AG09319 (cell line): ENCODE measurements at places on chromosomes 6 and 20.

DNA sequence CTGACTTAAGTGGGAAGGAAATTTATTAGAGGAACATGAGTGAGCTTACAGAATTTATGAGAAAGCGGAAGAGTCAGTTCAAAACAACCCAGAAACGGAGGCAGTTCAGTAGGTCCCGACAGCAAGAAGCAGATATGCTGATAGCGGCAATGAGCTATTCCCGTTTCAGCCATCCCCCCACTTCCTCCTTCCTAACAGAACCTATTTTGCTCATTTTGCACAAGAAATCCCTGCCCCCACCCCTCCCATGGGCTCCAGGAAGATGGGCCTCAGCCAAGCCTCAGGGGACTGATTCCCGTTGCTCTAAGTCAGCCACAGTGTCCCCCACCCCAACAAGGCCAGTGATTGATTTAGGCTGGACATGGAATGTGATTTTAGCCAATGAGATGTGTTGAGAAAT is 157.5 kb downstream of the CEBPB start:
- DNase-seq, result no peak

DNA sequence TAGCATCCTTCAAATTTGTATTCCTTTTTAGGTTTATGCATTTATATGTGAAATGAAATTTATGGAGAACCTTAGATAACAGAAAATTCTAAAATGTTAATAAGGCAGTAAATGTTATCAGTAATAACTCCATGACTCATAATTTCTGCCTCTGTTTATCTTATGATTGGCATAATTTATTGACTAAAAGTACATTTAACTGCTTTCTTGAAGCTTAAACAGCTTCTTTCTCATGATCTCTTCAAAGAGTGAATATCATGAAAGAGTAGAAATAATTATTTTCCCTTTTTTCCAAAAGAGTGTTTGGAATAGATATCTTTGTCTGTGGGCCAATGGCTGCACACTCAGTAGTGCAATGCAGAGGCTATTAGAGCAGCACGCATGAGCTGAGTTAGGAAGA is 91.3 kb downstream of the SHLD1 start:
- no peak for DNase-seq

GRCh38 chr6:16249971-16250370 is 11.6 kb downstream of the GMPR start:
- no peak for DNase-seq

GRCh38 chr20:55079917-55080316 is 604.5 kb downstream of the DOK5 start:
- DNase-seq, result no peak

GRCh38 chr20:2124564-2125213 is 23.1 kb downstream of the STK35 start:
- no peak for DNase-seq

GRCh38 chr6:8195040-8195713 is 92.8 kb upstream of the EEF1E1 start:
- DNase-seq, result no peak

GRCh38 chr6:107695061-107695720 is 128.9 kb downstream of the SCML4 start:
- no peak for DNase-seq

GRCh38 chr6:15266423-15266996 is 20.6 kb downstream of the JARID2 start:
- DNase-seq, result no peak

DNA sequence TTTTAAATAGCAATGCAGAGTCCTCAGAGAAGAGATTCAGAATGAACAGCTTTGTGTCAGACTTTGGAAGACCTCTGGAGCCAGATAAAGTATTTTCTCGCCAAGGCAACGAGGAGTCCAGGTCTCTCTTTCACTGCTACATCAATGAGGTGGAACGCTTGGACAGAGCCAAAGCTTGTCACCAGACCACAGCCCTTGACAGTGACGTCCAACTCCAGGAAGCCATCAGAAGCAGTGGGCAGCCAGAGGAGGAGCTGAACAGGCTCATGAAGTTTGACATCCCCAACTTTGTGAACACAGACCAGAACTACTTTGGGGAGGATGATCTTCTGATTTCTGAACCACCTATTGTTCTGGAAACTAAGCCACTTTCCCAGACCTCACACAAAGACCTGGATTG is 55.5 kb downstream of the MRAP2 start:
- no peak for DNase-seq

GRCh38 chr6:125379174-125379573 is 77.4 kb upstream of the HDDC2 start:
- no peak for DNase-seq

DNA sequence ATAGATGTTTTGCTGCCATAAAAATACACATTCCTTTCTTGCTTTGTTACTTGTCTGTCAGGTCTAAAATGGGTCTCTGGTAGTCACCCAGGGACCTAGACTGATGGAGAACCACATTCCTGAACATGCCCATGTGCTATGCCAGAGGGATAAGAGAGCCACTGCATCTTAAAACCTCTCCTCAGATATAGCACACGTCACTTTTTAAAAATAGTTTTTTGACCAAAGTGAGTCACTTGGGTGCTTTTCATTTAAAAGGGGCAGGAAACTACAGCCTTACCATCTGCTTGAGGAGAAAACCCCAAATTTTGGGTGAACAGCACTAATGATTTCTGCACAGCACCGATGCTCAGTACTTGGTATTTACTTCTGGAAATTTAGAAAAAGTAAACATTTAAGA is 197.8 kb downstream of the OGFRL1 start:
- DNase-seq, result no peak

DNA sequence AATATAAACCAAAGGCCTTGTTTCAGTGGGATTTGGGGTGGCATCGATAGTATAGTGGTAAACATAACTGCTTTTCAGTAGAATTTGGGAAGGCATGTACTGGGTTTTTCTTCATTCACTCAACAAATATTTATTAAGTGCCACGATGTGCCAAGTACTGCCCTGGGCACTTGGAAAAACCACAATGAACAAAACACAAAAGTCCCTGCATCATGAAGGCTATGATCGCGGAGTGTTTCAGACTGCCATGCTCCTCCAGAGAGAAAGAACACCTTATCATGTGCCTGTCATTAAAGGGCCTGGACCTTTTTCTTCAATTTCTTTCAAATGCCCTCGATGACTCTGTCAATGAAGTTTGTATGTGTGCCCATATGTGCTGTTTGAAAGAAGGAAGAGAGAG is 59.2 kb upstream of the CEP85L start:
- no peak for DNase-seq

DNA sequence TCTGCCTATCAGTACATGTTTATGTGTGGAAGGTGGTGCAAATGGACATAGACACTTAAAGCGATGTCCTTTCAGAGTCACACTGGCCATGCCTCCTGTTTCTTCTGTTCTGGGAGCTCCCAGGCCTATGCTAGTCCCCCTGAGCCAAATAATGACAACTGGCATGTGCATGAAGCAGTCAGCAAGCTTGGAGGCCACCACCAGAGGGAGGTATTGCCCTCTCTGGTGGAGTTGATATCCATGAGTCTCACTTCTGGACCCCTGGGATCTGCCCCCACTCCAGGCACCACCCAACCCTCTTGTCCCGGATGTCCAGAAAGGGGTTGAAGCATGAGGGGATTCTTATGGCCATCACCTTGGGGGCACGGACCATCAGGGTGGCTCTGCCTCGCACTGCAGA is 172.2 kb downstream of the AIG1 start:
- DNase-seq, result no peak

DNA sequence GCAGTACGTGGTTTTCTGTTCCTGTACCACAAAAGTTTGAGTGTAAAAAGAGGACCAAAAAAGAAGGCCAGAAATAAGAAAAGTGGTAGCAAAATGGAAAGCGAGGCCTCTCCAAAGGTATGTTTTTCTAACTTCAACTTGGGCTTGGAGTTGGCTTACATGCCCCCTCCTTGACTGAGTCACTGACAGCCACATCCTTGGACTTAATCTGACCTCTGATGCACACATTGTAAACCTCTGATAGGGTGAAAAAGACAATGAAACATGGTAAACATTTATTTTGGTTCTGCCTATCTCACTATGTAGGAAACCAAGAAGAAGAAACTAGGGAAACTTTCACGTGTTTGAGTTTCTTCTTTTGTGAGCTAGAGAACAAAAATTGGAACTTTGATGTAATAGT is 503.2 kb upstream of the ID4 start:
- no peak for DNase-seq

GRCh38 chr6:33217246-33217645 is 8.9 kb downstream of the RING1 start:
- no peak for DNase-seq

- no peak for DNase-seq
These were observed 23.0 kb downstream of the PHACTR3 start for GRCh38 chr20:59627298-59627697.

- DNase-seq, result no peak
These were observed 2.0 kb downstream of the CLIC5 start for GRCh38 chr6:46013639-46014038.

GRCh38 chr20:36744243-36744642 is 1.6 kb downstream of the NDRG3 start:
- no peak for DNase-seq

- no peak for DNase-seq
These were observed 499.0 kb upstream of the MARCKS start for GRCh38 chr6:113358063-113358583.

DNA sequence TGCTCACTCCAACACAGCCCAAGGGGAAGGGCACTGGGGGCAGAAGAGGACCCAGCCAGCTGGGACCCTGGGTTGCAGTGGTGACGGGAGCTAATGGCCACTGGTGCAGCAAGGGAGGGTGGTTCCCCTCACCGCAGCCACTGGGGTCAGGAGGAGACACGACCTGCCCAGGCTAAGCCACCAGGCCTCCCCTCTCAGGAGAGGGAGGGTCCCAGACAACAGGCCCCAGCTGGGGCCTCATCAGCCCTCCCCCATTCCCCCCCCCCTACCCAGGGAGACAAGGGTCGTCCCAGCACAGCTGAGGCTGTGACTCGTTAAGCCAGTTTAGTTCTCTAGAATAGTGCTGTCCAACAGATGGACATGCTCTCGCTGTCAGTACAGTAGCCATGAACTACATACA is 17.3 kb upstream of the MATN4 start:
- no peak for DNase-seq

DNA sequence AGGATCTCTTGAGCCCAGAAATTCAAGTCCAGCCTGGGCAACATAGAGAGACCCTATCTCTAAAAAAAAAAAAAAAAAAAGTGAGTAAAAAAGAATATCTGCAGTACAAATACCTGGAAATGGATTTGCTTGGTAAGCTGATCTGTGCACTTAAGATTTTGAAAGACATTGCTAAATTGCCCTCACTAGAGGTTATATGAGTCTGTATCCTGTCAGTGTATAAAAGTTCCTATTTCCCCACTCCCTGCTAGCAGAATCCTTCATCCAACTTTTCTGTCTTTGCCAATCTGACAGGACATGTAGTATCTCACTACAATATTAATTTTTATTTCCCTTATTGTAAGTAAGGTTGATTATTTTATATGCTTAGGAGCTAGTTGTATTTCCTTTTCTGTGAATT is 36.1 kb downstream of the BICRAL start:
- no peak for DNase-seq

DNA sequence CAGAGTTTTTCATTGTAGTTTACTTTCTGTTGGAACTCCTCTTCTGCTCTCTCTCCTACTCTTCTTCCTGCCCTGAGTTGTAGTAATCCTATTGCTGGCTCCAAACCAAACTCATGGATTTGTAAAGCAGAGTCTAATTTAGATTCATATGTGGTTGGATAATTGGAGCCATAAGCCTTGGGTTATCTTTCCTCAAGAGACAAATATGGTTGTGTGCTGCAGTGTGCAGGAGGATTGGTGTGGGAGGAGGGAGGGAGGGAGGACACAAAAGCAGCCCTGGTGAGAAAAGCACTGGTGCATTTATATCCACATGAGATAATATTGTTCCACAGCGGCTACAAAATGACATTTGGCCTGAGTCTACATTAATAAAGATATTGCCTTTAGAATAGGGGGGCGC is 4.2 kb downstream of the HLA-G start:
- DNase-seq, result no peak

DNA sequence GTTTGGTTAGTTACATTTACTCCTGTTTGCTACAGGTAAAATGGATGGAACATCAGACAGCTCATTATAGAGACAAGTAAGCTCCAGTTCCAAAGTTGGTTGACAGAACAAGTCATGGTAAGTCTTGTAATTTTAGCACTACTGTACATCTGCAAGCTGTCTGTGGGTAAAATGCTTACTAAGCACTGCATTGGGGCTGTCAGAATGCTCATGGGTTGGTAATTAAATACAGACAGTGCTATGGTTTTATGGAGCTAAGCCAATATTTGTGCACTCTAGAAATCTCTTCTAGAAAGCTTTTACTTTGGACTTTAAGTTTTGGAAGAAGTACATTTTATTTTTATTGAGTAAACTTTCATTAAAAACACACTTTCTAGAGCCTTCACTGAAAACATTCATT is 419.2 kb upstream of the MMS22L start:
- DNase-seq, result no peak

- DNase-seq, result no peak
These were observed 137.1 kb downstream of the LY86 start for GRCh38 chr6:6725468-6726209.

DNA sequence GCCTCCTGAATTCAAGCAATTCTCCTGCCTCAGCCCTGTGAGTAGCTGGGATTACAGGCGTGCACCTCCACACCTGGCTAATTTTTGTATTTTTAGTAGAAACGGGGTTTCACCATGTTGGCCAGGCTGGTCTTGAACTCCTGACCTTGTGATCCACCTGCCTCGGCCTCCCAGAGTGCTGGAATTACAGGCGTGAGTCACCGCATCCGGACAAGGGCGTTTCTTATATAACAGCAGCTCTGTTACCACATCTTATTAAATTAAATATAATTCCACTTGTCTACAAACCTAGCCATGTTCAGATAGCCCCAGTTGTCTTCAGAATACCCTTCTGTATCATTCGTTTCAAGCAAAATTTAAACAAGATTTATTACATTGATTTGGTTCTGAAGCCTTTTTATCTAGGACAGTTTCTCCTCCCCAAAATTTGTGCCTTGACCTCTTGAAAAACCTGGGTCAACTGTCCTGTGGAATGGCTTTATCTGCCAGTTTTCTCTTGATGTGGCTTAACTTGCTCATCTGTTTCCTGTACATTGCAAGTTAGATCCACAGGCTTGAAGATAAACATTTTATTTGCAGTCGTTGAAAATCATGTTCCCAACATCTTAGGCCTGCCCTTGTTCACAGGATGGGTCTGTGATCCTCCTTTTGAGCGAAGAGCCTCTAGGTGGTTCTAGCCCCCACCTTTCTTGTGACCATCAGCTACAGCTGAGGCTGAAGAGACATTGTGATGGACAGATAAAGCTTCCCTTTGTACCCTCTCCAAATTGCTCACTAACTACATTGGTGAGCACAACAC is 132.2 kb downstream of the ARID1B start:
- no peak for DNase-seq

DNA sequence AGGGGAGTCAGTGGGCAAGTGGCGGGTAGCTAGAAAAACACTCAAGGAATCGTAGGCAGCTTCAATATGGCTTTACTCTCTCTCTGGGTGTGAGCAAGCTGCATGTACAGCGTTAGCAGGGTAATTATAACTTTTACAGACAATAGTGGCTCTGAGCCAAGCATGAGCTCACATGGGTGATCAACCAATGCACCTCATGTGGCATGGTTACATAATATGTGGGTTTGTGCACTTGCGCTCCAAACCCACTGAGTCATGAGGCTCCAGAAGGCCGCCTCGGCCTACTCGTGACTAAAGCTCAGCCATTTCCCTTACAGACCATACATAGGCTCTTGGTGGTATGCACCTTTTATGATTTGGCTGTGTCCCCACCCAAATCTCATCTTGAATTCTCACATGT is 78.4 kb upstream of the FBXL4 start:
- DNase-seq, result no peak

- DNase-seq, result no peak
These were observed 512 bp downstream of the TAP1 start for GRCh38 chr6:32852844-32853540.
